ENCODE measurements at places on chromosomes 4 and X.
A peak's percentile ranks its signal among the peaks of the same experiment; 100 is the strongest.

- no peak for DNase-seq
Measured at GRCh38 chr4:186020793-186021407, 48.1 kb upstream of the TLR3 start.

DNA sequence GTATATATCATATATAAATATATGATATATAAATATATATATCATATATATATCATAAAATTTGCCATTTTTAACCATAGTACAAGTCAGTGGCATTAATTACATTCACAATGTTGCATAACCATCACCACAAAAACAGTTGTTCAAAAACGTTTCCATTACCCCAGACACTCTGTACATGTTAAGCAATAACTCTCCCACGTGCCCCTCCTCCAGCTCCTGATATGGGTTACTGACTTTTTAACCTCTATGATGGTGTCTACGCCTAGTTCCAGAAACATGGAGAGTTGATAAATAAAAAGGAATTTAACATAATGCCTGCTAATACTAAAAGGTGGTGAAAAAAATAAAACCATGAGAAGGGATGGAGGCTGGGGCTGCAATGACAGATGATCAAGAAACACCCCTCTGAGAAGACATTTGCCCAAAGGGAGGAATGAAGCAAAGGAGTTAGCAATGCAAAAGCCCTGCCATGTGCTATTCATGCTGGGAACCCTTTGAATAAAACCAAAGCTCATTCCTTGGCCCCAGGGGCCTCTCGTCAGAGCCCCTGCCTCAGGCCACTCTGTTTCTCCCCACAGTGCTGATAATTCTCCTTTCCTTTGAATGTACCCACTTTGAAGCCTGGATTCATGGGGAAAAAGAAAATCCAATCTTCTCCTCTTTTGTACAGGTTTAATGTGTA lies 144.3 kb downstream of the NWD2 start:
- DNase-seq: no peak

GRCh38 chrX:8879750-8880149 lies 78.6 kb upstream of the FAM9A start:
- DNase-seq: peak; percentile 61

DNA sequence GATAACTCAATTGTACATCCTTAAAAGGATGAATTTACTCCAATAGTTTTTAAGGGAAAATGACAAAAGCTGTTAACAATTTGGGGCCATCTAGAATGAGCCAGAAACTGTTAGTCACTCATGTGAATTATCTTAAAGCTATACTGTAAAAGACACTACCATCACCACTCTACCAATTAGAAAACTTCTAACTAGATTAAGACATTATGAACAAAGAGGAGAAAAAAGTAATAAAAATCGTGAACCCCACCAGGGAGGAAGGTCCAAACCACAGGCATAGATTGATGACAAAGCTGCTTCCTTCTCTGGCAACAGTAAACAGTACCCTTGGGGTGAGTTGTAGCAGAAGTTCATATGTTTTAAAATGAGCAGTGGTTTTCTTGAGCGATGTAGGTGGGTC lies 106.1 kb downstream of the PDGFC start:
- DNase-seq: no peak

GRCh38 chrX:8748855-8749254 lies 16.9 kb upstream of the ANOS1 start:
- no peak for DNase-seq

- no peak for DNase-seq
Measured at GRCh38 chr4:80221161-80221560, 23.9 kb downstream of the PRDM8 start.

DNA sequence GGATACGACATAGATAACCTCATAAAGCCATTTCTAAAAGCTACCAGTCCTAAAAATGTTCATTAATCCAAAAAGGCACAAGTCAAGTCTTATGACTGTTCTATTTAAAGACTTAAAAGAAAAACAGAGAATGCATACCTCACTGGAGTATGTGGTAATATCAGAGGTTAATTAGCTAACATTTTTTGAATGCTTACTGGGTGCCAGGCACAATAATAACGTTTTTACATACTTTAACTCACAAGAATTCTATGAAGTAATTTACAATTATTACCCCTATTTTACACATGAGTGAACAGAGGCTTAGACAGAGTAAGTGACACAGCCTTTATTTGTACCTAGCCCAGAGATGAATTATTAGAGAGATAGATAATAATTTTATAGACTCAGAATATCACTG lies 207.5 kb downstream of the PDGFC start:
- DNase-seq: no peak
